ENCODE measurements at places on chromosomes 7 and 10. TPM values are rescaled to one million over a fixed set of nuclear protein-coding genes. Genes with fewer than 3 reads are reported as not detected.

Gene MYO1G
- total RNA-seq = 435 TPM

Gene RBP4
- total RNA-seq = not detected

Gene CYP3A7
- total RNA-seq = not detected

Gene SRI
- total RNA-seq = 110 TPM

Gene MAGI2
- 0.05 TPM for total RNA-seq

Gene PTF1A
- total RNA-seq = not detected

DNA sequence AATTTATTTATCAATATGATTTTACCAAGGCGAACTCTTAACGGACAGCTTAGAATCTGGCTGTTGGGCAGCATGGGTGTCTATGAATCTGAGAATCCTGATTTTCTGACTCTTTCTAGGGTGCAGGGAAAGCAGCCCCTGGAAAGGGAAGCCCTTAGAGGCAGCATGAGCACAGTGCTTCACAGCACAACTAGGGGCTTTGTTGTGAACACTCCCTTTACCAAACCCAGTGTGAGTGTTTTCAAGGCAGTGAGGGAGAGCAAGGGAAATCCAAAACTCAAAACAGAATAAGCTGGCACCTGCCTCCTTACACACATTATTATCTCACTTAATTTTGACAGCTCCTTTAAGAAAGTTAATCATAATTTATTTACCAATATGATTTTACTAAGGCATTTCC is 116.3 kb upstream of the CSTF2T start:
- no peak for DNase-seq

DNA sequence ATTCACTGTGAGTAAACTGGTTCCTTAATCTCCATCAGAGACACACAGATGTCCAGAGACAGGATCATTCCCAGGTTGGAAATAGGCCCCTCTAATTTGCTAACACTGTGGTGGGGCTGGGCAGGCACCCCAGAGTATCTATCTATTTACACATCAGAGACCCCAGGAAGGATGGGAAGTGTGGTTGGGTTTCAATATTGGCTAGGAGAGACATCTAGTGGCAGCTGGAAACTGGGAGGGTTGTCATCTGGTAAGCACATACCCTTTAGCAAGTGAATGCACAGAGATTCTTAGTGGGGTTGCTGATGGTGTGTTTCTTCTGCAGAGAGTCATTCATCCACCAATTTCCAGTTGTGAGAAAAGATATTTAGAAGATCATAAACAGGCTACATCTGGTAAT is 36.0 kb upstream of the NRG3 start:
- DNase-seq = no peak

DNA sequence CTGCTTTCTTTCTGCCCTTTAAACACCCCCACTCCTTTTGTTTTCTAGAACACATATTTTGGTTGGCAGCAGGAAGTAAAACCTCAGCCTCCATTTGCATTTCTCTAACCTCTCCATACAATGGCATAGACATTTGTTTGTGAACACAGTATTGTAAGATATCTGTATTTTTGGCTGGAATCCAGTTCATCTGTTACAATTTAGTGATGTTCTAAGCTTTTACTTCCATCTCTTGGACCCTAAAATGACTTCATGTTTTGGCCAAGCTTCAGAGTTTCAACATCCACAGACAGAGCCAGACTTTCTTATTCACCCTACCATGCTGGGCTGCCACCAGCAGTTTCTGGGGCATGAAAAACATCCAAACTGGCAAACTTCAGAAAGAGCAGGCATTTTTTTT is 21.1 kb upstream of the AUTS2 start:
- no peak for DNase-seq

DNA sequence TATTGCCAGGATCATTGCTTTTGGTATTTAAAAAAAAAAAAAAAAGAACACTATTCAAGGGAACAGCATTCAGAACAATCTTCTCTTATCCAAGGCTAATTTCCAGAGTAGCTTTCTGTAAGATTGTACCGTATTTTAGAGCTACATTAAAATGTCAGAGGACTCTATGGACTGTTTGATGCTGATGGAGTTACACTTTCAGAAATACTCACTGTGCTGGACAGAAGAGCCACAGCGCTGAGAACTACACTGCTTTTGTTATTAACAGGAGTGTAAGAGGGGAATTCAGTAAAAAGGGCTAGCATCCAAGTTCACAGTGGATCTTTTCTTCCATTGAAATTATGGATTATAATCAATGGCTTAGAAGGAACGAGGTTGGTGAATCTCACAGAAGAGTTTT is 247.7 kb downstream of the AHR start:
- DNase-seq = no peak

DNA sequence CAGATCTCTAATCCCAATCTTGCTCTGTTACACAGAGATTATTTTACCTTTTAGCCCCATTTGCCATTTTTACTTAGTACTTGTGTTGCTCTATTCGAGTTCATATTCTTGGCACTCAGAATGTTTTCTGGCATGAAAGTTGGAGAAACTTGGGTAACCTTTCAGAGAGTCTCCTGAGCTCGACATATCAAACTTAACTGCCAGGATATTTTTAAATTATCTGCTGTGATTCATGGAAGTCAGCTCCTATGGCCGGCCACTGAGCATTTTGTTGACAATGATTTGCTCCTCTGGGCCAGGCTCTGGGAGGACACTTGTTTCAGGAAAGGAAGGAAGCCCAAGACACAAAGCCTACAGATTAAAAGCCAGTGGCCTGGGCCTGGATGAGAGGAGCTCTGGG is 396.7 kb downstream of the TNS3 start:
- no peak for DNase-seq

DNA sequence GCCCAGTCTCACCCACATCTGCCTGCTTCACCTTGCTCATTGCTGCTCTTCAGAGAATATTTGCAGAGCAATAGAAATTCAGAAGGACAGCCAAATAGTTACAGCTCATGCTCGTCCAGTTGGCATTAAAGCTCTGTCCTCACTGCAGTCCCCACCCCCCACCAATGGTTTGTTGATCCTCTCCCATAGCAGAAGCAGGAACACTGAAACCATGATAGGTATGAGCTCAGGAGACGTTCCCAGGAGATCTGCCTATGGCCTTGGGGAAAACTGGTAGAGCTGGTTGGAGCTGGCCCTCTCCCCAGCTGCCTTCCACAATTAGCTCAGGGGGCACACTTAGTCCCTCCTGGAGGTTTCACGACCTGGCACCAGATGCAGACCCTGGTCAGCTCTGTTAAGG is 68.6 kb upstream of the KMT2C start:
- no peak for DNase-seq

Data from activated CD8-positive, alpha-beta T cell treated with anti-CD3 and anti-CD28 coated beads, Interleukin-2, amount 10 ng/mL, durations not matched to agents 7 days and 5 days (primary cell).